Left lung (tissue), 14 donors: ENCODE measurements at places on chromosomes 11 and 22. TPM values are rescaled to one million over a fixed set of nuclear protein-coding genes. Genes with fewer than 3 reads are reported as not detected.

Gene CLCF1
- 15.3 TPM for polyA plus RNA-seq

Gene SCUBE1
- 1.8 TPM for polyA plus RNA-seq

Gene KRTAP5-3
- not detected for polyA plus RNA-seq

Gene PVALB
- polyA plus RNA-seq, result not detected

Gene PANX3
- polyA plus RNA-seq, result not detected

- DNase-seq, result no peak
These were observed 10.7 kb downstream of the TBC1D10A start for GRCh38 chr22:30315962-30316576.

DNA sequence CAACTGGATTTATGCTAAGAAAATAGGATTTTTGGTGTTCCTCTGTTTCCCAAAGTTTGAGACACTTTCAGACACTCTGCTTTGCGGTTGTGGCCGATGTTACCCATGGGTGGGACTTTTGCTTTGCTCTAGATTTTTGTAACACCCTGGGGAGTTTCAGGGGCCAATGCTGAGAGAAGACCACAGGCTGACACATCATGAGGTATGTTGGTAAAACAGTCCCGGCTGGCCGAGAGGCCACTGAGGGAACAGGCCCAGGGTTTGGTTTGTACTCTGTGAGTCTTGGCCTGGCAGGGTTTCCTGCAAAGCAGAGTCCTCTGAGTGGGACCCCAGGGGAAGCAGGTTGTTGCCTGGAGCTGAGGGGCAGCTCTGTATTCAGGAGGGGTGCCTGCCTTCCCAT is 78.5 kb upstream of the PITPNB start:
- DNase-seq, result no peak

- DNase-seq, result peak; percentile 75
These were observed 66.5 kb downstream of the BMAL1 start for GRCh38 chr11:13343931-13344717.

DNA sequence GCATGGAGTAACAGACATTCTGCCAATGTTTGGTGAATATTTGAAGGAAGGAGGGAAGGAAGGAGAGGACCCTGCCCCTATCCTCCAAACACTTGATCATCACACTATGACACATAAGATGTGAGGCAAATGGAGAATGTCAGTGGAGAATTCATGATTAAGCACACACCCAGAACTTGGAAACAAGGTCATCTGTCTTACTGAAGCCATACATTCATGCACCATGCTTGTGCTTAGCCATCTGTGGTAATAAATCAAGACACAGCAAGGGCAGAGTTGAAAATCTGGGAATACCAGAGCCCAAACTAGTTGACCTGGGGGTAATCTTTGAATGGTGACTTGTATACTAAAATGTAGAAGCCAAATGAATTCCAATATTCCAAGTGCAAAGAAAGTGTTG is 7.9 kb upstream of the TIMP3 start:
- DNase-seq, result no peak

DNA sequence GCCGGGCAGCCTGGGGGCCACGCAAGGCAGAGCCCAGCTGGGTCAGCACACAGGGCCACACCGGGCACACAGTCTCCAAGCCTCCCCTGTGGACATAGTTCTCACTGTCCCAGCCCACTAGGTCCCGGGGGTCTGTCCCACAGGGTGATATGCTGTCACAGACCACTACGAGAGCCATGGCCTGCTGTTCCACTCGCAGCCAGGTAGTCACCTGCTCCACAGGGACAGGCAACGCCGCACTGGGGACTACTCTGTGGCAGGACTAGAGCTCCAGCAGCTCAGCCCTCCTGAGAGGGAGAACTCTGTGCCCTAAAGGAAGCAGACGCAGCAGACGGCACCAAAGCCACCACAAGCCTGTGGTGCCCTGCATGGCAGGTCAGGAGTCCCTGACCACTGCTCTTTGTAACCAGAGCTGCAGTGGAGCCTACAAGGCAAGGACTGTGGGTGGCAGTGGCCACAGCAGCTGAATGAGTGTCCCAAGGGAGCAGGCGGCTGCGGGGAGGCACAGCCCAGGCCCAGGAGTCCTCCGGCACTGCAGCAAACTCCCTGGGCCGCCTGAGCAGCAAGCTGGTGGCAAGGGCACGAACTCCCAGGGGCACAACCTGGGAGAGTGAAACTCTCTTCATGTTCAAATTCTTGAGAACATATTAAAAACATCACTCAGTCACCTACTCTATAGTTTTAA is 171.2 kb upstream of the GRK3 start:
- DNase-seq, result no peak

DNA sequence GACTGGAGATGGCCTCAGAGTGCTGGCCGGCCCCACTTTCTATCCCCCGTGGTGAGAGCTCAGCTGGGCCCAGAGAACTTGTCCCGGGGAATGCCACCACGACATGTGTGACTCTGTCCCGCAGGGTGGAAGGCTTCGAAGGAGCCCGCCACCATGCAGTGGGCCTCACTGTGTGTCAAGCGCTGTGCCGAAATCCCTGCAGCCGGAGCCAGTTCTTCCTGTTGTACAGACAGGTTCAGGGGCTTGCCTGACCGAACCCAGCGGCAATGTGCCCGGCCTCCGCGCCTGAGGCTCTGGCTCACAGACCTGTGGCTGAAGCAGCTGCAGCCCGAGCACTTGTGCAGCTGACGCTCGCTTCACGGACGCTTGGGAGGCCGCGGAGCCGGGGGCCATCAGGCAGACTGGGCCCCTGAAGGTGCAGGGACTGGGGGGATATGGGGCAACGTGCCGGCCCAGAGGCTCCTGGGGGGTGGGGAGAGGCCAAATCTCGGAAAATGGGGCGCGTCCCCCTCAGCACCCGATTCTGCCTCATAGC is 650 bp downstream of the PPM1F start:
- DNase-seq, result no peak

DNA sequence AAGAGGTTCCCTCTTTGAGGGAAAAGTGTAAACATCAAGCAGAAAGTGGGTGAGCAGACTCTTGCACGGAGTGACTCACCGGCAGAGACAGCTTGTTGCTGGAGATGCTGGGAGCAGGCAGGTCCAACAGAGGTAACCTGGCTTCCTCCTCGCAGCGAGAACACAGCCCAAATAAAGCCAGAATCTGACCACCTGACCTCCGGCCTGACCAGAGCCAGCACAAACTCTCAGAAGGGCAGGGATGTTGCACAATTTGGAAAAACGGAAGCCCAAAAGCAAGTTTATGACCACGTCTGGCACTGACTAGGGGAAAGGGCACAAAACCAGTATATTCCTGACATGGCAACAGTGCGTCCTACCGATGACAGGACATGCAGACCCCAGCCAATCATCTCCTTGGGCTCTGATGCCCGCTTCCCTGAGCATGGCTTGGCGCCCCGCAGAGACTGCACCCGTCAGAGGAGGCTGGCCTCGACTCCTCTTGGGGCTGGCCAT is 5.4 kb downstream of the SMCO4 start:
- no peak for DNase-seq

DNA sequence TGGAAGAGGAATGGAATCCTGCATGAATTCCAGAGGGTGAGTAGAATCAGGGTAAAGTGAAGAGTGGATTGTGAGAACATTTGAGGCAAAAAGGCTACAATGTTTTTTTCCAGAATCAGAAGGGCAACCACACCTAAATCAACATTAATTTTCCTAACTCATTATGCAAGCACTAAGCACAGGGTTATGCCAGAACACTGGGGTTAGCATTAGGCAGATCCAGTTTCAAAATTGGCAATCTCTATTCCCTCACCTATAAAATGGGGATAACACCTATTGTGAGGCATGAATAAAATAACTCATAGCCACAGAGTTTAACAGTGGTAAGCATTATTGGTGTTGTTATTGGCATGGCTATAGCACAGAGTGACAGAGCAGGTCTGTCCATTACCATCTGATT is 378.6 kb upstream of the FAT3 start:
- DNase-seq, result no peak

DNA sequence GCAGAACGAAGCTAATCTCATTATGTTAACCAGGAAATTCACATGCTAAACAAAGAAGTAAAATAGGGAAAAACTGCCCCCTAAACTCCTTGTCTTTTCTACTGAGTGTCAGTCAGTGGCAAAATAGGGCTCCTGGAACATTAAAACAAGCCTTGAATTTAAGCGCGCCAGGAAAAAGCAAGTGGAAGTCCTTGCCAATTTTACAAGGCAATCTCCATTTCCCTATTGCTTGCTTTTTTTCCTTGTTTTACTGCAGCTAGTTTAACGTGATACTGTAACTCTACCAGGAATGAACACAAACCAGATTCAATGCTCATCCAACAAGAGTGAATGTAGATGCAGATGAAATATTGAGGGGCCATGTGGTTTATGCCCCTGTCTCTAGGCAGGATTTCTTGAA is 28.1 kb upstream of the KIRREL3 start:
- no peak for DNase-seq

DNA sequence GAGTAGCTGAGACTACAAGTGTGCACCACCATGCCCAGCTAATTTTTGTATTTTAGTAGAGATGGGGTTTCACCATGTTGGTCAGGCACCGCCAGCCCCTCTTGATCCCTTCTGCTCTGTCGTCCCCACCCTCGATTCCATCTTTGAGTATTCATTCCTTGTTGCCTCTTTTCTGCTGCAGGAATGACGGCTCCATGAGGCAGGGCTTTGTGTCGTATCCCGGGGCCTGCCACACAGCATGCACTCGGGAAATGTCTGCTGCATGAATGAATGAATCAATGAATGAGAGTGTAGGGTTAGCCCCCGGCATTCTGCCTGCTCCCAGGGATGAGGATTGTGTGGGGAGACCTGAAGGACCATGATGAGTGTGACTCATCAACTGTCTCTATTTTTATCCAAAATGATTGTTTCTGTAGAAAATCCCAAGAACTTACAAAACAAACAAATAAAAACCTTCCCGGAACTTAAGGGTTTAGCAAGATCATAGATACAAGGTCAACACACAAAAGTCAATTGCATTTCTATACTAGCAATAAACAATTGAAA is 54.6 kb upstream of the SLC22A12 start:
- DNase-seq, result peak; percentile 10

GRCh38 chr22:44570476-44571445 is 72.7 kb upstream of the RTL6 start:
- DNase-seq, result no peak

DNA sequence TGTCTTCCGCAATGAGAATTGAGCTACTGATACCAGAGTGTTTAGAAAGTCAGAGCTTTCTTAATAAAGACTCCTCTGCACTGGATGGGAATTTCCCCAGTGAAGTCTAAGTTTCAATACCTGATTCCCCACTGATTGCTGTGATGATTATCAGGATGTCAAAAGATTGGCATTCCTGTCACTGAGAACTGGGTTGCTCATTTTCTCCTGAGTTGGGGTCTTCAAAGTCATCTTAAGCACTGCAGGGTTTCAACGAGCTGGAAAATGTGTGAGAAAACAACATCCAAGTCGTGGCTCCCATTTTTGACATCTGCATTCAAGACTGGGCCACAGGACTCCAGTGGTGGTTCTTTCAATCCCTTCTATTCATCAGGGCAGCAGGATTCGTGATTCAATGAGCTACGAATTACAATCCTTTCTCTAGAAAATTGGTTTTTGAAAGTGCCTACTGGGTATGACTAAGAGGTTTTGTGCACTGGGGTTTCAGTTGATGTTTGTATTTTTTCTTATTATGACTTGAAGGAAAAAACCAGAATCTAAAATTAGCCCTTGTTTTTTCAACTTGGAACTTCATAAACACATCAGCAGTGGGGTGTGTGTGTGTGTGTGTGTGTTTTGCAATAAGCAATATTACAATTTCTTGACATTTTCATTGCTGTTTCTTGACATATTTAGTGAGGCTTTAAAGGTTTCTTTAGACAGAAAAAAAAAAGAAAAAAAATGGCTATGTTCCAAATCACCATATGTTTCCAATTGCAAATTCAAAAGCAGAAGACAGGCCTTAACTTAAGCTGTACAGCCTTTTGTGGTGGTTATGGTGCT is 233.0 kb downstream of the FAM76B start:
- peak; percentile 81 for DNase-seq

DNA sequence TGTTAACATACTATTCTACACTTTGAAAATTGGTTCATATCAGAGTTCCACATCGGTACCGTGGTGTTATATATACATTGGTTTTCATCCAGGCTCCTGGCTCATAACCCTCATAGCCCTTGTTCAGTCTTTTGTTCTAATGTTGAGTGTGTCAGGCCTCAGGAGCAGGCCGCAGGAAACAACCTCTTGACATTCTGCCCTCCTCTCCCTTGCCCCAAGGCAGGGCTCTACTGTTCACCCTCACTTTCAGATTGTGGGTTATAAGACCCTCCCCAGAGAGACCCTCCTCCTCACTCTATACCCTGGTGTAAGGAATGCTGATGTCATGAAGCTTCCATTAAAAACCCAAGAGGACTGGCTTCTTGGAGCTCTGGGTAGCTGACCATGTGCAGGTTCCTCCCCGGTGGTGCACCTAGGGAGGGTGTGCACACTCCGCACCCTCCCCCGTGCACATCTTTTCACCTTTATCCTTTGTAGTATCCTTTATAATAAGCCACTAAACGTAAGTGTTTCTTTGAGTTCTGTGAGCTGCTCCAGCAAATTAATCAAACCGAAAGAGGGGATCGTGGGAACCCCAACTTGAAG is 12.1 kb downstream of the SSH3 start:
- no peak for DNase-seq

DNA sequence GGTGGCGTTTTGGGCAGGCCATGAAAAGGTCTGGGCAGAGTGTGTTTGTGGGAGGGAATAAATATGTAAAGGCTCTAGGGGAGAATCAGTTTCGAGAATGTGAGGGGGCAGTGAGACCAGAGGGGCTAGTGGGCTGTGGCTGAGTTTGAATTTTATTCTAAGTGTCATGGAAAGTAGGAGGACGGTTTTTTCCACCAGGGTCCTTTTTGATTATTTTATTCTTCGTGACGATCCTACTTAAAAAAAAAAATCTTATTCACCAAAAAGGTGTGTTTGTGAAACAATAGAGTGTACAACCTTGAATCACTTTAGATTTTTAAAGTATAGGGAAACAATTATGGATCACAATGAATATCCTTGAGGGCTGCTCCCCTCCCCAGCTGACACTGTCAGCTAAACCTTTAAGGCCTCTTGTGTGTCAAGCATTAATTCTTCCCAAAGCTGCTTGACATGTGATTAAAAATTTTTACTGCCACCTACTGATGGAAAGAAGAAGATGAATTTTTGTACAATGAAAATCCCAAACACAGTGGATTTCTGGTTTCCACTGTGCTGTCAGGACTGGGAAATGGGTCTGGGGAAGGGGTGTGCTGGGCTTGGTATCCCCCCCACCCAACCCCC is 107.5 kb upstream of the OR4B1 start:
- no peak for DNase-seq

DNA sequence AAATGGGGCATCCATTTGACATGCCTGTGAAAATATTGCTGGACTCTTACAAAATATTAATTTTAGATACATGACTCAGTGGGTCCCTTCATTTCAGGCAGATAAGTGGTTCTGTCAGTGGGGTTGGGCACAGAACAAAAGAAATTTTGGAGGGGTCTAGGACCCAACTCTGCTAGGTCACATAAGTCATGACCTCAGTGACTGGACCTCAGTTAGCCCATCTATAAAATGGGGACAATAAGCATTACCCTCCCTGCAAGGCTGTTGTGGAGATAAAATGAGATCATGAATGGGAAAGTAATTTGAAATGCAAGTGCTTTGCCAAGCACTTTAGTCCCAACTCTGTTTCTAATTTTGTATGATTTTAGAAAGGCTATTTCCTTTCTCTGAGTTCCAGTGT is 23.8 kb downstream of the ADORA2A start:
- DNase-seq, result no peak
